Activated CD4-positive, alpha-beta T cell treated with anti-CD3 and anti-CD28 coated beads, Interleukin-2, Interleukin-6, amounts not matched to agents 100 ng/mL and 50 ng/mL, durations not matched to agents 16 hours and 8 hours (primary cell): ENCODE measurements at places on chromosomes 6 and 20.

GRCh38 chr6:1616701-1617463 is 7.2 kb downstream of the FOXC1 start:
- no peak for DNase-seq

- no peak for DNase-seq
Observed at GRCh38 chr6:30942338-30943060, 1.7 kb downstream of the MUCL3 start.

- no peak for DNase-seq
Observed at GRCh38 chr6:148874698-148875293, 128.0 kb downstream of the UST start.

- no peak for DNase-seq
Observed at GRCh38 chr20:33399924-33400323, 1.4 kb downstream of the CDK5RAP1 start.

DNA sequence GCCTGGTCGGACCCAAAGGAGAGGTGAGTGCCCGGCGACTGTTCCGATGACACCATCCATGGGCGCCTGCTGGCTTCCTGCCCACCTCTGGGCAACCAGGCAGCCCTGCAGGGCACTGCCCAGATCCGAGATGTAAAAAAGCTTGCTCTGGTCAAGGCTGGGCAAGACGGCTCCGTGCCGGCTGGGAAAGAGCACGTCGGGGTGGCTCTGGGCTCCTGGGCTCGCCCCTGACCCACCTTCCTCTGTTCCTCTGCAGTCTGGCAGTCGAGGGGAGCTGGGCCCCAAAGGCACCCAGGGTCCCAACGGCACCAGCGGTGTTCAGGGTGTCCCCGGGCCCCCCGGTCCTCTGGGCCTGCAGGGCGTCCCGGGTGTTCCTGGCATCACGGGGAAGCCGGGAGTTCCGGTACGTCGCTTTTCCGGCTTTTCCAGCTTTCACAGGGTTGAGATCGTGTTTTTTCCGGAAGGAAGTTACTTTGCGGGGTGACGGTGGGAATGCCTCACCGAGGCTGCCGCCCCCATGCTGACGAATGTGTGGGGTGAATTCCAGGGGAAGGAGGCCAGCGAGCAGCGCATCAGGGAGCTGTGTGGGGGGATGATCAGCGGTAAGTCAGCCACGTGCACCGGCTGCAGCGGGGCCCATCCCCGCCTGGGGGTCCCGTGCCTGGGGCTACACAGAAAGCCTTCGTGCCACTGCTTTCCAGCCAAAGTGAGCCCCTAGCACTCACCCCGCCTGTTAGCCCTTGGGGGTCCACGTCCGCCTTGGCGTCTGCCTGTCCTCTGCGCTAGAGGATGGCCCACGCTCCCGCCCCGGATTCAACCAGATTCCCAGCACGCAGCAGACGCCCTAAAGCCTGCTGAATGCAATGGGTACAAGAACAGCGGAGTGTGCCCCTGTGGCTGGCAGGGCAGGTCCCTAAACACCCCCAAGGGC is 19.3 kb downstream of the COL9A3 start:
- DNase-seq: no peak

- no peak for DNase-seq
Observed at GRCh38 chr6:40604082-40604481, 16.9 kb upstream of the LRFN2 start.

DNA sequence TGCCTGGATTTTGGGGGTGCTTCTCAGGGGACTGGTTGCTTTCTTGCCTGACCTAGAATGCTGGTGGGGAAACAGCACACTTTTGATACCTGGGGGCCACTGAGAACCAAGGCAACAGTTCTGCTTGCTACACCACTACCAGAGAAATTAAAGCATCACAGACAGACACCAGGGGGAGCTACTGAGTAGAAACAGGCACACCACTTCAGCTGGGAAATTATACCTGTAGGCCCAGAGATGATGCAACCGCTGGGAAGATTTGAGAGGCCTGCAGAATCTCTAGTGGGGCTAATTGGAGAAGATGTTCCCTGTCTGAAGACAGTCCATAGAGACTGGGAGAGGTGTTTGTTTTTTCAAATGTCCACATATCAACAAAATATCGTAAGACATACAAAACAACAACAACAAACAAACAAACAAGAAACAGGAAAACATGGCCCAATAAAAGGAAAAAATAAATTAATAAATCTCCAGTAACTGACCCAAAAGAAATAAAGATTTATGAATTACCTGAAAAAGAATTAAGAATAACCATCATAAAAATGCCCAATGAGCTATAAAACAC is 129.4 kb upstream of the RIN2 start:
- peak; percentile 77 for DNase-seq

- DNase-seq: no peak
Observed at GRCh38 chr20:46240881-46241280, 67.4 kb downstream of the CDH22 start.

GRCh38 chr6:115612796-115613479 is 447.8 kb downstream of the FRK start:
- no peak for DNase-seq

DNA sequence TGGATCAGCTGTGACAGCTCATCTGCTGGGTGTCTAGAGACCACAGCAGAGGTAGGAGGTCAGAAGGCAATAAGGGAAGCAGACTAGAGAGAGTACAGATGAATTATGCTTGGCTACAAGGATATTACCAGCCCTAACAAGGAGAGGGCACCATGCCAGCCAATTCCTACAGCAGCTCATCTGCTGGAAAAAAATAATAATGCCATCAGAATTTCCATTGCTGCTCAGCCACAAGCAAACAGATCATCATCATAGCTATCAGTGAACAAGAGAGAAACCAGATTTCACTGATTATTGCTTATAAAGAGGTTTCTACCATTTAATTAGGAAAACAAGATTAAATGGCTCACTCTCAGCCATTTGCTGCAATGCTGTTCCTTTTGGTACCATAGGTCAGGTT is 66.5 kb downstream of the PSMG4 start:
- DNase-seq: no peak

DNA sequence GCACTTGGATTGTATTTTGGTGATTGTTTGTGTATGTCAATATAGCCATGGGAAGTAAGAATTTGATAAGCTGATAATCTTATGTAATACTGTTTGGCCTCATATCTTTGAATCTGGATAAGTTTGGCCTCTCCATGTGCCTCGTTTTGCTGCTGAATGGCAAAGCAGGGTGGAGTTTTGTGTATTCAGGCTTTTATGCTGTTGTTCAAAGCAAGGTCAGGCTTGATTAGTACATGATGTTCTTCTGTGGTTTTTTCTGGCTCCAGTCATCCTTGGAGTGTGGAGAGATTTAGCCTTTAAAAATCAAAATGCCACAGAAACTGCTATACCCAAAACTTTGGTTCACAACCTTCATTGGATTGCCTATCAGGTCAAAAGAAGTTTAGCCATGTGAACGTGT is 728.9 kb upstream of the GJE1 start:
- no peak for DNase-seq

DNA sequence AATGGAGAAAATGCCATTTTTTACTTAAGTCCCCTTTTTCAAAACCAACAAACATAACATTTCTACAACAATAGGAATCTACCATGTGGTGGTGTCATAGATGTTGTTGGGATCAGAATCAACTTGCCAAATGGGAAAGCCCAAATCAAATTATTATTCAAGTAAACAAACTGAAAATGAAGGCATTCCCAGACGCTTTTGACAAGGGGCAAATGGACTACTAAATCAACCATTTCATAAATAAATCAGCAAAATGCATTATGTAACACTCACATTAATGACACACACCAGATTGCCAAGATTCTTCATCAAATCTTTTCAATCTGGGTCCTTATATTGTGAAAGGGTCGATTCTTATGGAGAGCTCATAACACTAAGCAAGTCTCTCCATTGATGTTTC is 375.6 kb downstream of the KIF16B start:
- DNase-seq: no peak

DNA sequence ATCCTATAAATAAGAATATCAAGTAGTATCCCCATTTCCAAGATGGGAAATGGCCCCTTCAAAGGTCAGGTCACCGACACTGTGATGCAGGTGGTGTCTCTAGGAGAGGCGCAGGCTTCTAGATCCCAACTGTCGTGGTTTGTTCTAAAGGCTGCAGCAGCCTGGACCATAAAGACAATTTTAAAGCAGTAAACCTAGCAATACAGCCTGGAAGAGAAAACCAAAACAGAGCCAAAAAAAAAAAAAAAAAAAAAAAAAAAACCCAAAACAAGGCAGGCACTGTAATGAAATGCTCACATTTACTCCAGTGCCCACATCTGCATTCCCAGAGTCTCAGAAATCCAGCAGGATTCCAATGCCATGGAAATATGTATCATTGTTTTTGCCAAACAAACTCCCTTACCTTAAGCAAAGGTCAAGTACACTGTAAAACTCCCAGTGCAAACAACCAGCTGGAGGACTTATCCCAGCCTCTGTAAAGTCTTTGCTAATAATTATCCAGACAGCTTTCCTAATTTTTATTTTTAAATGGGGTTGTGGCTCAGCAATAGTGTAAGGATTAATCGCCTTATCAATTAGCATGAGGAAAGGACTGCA is 98.2 kb downstream of the PSMG4 start:
- no peak for DNase-seq

DNA sequence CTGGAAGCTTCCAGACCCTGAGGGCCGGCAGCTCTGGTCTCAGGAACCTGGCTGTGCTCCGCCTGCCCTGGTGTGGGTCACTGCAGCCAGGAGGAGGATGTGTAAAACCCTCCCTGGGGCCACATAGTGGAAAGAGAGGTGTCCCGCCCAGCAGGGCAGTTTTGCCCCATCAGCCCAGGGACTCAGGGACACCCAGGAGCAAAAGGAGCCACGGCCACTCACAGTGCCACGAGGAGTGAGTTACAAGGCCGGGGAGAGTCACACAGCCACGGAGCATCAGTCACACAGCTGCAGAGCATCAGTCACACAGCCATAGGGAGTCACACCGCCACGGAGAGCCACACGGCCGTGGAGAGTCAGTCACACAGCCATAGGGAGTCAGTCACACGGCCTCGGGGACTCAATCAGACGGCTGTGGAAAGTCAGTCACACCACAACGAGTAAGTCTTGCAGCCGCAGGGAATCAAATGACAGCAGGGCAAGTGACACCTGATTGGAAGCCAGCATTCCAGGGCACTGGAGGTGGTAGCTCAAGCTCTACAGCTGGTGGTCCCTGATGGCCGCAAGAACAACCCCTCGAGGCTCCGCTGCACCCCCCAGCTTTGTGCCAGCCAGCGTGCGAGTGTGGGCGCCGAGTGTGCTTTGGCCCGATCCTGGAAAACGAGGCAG is 60.9 kb downstream of the DLL1 start:
- no peak for DNase-seq

GRCh38 chr6:7243179-7243981 is 69.6 kb downstream of the SSR1 start:
- peak; percentile 78 for DNase-seq

DNA sequence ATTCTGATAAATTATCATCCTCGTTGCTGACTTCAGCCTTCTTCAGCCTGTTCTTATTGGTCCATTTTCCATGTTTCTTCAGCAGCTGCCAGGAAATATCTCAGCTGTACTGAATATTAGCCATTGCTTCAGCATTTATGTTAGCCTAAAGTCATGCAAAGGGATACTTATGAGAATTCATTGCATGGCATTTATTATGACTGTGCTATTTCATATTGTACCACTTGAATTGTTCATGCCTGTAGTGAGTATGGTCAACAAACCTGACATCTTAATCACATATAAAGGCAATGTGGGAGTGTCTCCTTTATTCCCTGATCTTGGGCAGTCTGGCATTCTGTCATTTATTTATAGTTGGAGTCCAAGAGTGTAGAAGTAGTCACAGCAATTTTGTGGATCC is 193.4 kb upstream of the SLC35B3 start:
- no peak for DNase-seq

GRCh38 chr6:44868335-44868668 is 459.8 kb upstream of the RUNX2 start:
- no peak for DNase-seq

DNA sequence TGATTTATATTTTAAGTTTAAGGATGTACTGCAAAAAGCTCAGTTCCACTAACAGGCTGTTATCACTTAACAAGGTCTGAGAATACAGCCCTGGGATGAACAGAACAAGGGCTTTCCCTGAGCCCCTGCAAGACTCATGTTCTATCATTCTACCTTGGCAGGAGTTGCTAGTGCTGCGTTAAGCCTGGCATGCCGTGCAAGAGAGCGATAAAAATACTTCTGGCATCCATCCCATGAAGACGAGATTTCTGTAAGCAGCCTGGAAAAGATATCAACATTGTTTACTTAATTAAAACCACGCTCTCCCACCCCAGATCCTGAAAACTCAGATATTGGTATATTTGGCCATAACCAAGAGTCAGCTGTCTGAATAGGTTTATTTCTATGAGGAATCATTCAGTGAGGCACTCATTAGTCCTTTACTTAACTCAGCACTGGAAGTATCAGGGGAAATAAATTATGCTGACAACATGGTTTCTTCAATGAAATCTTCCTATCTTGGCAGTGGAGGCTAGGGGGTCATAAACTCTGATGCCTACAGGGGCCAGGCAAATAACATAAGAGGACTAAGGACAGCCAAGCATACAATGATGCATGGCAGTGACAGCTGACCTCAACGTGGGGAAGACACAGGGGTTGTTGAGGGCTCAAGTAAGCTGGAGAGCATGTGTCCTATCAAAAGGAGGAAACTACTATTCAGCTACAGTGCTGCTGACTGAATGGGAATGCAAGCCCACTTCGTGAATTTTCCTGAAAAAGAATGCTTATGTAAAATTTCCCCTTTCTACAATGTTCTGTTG is 37.6 kb upstream of the LYRM2 start:
- DNase-seq: no peak

GRCh38 chr6:4975506-4975905 is 28.3 kb downstream of the RPP40 start:
- no peak for DNase-seq

GRCh38 chr20:11569163-11569562 is 348.5 kb upstream of the BTBD3 start:
- no peak for DNase-seq

GRCh38 chr6:29953686-29954085 is 11.4 kb downstream of the HLA-A start:
- no peak for DNase-seq

GRCh38 chr6:16683641-16684194 is 77.5 kb downstream of the ATXN1 start:
- DNase-seq: peak; percentile 55

DNA sequence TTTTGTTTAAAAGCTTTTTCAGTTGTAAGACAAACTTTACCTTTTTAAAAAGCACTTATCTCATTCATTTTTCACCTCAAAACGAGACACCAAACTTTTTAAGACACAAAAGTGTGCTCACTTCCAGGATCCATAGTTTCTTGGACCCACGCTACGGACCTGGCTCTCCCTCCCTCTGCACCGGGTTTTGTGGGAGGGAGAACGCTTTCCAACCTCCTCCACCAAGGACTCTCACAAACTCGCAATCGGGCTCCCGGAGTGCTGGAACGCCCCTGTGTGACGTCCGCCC is 436 bp downstream of the CAGE1 start:
- no peak for DNase-seq

DNA sequence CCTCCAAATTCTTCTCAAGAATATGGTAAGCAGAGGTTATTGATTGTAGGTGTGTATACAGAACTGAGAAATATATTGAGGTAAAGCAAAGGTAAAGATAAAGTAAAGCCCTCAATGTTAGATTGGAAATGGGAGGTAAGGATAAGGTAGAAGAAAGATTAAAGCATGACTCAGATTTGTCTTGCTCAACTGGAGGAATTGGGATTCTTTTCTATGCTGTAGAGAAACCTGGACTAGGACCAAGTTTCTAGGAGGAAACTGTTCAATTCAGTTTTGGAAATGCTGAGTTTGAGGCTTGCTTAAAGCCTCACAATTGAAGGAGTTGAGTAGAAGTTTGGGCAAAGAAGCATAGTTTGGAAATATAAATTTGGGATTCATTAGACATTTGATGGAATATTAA is 634.0 kb upstream of the PTCHD4 start:
- no peak for DNase-seq
